ENCODE measurements at places on chromosomes 4 and X.

DNA sequence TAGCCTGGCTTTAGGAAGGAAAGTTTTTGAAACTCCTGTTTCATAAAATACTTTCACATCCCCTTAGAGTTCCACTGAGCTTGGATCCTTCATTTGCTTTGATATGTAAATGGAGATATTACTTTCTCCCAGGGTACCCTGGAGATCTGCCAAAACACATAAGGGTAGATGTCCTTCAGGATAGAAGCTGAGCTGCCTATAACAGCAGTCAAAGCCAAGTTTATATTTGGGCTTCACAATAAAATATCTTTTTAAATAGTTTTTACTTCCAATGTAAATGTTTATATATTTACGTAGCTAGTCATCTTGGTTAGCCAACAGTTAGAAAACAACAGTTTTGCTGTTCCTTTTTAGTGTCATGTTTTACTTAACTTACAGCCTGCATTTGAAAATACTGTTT is 742.3 kb upstream of the POU3F4 start:
- DNase-seq = no peak

GRCh38 chrX:139204898-139205667 is 325.5 kb upstream of the F9 start:
- DNase-seq = no peak

DNA sequence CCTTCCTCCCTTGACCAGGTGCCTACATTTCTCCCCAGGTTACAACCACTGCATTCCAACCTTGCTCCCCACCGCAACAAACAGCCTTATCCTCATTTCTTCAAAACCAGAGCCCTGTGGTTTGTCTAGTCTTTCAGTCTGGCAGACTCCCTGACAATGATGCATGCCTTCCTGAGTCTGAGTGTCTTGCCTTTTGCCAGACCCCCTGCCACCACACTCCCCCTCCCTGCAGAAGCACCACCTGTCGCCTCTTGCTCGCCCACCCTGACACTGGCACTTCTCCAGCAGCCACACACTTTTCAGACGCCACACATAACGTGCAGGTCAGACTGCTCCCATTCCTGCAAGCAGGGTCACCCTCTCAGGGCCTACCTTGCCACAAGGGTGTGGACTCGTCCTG is 349.2 kb upstream of the NOCT start:
- DNase-seq = no peak

- no peak for DNase-seq
Measured at GRCh38 chrX:113675278-113675677, 834.6 kb upstream of the AMOT start.

- no peak for DNase-seq
Measured at GRCh38 chrX:109959356-109959871, 43.5 kb upstream of the TMEM164 start.

GRCh38 chrX:13659063-13659462 is 6.1 kb downstream of the TCEANC start:
- DNase-seq = no peak

DNA sequence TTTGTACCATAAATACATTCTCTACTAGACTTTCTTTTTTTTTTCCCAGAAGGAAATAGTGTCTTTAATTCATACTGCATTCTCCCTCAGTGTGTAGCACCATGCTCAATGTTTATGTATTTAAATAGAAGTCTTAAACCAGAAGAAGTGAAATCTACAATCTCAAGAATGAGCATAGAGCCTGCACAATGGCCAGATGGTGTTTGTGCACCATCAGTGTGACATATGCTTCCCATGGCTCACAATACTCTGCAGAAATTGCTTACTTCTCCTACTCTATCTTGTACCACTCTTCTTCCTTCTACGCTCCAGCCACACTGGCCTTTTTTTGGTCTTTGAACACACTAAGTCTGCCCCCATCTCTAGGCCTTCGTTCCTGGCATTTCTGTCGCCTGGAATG is 2.6 kb upstream of the DOCK11 start:
- no peak for DNase-seq

GRCh38 chr4:129164243-129164642 is 68.3 kb downstream of the C4orf33 start:
- DNase-seq = no peak

DNA sequence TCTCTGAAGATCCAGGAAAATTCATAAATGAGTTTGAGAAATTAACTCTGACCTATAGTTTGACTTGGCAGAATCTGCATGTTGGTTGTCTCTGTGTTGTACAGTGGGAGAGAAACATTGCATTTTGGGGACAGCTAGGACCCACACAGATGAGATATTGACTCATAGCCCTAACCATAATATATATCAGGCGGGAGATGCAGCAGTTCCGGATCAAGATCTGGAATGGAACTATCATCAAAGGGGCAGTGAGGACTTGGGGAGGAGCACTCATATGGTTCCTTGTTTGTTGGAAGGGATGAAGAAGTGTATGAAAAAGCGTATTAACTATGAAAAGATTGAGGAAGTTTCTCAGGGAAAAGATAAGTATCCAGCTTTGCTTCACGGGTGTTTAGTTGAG is 14.0 kb downstream of the CXCL2 start:
- no peak for DNase-seq

DNA sequence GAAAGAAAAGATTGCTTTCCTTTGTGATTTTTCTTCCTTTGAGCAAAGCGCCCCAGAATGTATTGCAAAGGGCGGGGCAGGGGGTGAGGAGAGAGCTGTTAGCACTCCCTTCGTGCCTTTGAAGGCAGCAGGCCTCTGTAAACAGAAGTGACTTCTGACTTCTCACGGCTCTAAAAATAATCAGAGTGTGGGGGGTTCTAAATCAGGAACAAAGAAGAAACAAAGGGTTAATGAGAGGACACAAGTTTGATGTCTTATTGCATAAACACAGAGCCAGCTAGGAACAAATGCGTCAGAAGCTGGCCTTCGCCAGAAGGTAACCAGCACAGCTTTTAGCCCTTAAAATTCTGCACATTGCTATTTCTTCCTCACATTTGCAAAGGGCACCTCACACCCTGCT is 626.2 kb downstream of the MID1IP1 start:
- no peak for DNase-seq

DNA sequence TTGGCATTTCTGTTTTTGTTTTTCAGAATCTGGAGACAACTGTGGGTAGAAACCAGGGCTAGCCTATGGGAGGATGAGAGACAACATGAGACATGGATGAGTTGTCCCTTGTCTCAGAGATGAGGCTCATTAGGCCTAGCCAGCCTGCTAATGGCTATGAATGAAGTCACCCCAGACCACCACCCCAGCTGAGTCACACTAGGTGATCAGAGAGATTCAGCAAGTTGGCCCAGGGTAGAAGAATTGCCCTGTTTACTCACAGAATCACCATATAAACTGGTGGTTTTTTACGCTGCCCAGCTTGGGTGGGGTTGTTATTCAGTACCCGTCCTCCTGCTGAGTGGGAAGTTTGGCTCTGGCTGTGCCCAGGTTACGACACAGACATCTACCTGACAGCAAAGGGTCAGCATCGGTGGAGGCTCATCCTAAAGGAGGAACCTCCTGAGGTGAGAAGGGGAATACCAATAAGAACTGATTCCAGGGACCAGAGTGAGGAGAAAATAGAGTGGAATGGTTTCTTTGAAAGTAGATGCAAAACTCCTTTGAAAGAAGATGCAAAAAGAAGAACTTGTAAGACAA is 17.2 kb upstream of the ARSJ start:
- no peak for DNase-seq

- DNase-seq = no peak
Measured at GRCh38 chrX:154806837-154807501, 1.7 kb upstream of the MPP1 start.

DNA sequence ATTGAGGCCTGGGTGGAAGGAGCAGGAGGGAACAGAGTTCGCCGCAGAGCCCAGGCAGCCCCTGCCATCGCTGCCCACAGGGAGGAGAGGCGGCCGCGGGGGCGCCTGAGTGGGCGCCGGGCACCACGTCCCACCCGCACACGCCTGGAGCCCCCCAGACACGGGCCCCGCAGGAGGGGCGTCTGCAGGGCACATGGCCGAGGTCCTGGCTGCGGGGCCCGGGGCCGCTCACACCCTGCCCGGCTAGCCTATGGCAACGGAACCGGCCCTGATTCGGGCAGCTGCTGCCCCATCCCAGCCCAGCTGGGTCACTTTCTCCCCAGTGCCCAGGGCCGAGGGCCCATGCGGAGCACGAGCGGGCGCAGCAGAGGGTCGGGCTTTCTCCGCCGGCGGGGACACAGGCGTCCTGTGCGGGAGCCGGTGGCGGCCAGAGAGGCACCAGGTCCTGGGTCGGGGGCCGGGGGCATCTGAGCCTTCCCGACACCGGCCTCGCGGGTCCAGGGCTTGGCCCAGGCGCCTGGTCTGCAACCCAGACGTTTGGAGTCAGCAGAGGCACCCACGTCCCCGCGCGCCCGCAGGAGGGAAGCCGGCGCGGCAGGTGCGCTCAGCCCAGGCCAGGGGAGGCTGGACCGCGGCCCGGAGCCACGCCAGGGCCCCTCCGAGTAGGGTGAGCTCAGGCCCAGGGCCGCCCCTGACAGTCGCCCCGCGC is 91.2 kb downstream of the FAM53A start:
- no peak for DNase-seq

GRCh38 chr4:102061133-102061532 is 270.6 kb downstream of the BANK1 start:
- DNase-seq = no peak

DNA sequence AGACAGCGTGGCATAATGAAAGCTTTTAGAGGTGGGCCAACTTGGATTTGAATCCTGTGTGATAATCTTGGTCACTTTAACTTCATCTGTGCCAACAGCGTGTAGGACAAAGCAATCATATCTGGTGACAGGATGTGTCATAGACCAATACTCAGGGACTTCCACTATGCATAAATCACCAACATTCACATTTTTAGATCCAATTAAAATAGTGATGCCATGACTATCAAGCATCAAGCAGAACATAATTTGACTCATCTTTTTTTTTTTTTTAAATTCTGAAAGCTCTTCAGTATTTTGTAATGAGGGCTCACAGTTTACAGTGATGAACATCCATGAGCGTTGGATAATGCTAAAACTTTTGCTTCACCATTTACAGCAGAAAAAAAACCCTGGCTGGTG is 27.3 kb upstream of the RAPGEF2 start:
- DNase-seq = no peak

GRCh38 chr4:125832161-125832560 is 517.4 kb downstream of the FAT4 start:
- no peak for DNase-seq

DNA sequence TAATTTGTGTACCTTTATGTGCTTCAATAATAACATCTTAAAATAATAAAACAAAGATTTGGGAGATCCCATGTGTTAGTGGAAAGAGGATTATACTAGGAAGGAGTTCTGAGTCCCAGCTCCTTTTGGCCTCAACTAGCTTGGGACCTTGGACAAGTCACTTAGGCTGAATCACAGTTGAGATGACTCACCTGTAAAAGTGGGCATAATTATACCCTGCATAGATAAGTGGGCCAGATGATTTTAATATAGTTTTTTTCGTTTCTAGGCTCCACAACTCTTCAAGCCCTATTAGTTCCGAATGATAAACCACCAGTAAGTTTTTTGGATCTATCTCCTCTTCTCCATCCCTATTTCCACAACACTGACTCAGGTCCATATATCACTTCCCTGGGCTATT is 131.8 kb downstream of the ENOX2 start:
- DNase-seq = no peak

GRCh38 chr4:118367361-118367760 is 14.6 kb upstream of the PRSS12 start:
- no peak for DNase-seq

GRCh38 chrX:132592880-132593279 is 104.0 kb upstream of the MBNL3 start:
- no peak for DNase-seq

DNA sequence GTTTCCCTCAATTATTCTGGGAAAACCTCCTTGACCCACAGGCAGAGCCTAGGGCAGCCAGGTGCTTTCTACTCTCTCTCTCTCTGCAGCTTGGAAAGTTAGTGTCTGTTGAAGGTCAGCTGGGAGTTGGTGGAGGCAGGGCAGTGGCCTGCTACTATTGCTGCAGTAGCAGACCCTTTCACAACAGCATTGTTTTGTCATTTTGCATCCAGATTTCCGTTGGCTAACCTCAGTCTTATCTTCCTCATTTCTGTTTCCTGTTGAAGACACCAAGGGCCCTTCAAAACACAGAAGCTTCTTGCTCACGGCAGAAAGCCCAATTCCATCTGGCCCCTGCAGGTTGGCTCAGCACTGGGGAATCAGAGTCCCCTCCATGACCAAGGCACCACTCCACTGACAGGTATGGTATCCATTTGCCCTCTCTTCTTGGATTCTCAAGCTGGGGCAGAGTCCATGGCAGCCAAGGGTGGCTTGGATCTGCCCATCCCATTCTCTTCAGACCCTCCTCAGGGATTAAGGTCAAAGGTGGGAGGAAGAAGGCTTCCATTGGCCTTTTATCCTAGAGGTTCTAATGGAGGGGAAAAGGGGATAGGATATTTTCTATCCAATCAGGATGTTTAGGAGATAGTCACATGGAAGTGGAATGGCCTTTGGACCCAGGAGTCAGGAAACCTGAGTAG is 24.6 kb downstream of the VSIG4 start:
- no peak for DNase-seq

DNA sequence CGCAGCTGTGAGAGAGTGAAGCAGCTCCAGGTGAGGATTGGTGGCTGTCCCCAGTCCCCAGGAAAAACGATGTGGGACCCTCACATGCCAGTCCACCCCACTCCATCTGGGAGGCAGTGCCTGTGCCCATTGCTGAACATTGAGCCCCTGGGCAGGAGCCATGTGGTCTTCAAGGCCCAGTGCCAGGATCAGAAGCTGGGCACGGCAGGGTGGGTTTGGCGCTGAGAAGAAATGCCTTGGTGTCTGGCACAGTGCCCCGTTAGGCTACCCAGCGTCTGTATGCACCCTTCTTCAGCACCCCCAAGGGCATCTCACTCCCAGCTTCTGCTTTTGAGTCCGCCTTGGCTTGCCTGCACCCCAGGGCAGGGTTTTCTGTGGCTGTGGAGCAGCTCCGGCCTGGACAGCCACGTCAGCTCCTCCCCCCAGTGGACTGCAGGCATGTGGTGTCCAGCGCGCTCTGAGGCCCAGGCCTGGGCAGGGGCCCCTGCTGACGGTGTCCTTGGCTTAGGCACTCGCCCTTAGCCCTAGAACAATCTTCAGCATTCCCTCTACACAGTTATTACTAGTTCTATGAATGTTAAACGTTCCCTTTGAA is 28.6 kb downstream of the RGS12 start:
- DNase-seq = no peak

DNA sequence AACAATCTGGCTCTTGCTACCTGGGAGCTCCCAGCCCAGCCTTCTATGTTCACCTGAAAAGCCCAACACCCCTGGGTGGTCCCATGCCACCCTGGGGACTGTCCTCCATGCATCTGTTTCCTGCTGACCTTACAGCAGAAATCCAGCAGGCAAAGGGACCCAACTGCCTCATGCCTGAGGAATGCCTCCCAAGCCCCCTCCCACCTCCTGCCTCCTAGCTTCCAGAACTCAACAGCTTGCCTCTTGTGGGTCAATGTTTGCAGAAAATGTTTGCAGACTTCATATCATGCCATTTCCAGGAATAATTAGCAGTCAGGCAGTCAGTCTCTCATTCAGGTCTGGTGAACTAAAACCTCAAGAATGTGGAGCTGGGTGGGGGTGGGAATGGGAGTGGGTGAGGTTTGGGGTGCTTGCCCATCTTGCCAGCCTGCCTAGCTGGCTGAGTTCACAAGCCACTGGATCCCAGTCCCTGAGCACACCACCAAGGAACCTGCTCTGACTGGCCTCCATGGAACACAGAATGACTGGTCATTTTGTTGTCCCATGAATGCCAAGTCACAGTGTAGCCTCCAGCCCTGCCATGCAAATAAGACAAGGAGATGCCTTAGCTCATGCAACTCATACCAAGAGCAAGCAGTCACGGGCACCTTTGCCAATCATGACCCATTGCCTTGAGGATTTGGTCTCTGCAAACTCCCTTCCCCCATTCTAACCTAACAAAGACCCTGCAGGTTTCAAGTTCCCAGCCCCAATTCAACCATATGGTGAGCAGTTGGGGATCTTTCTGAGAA is 12.1 kb upstream of the PLAC1 start:
- no peak for DNase-seq

Measured in activated CD4-positive, CD25-positive, alpha-beta regulatory T cell treated with anti-CD3 and anti-CD28 coated beads, Interleukin-2, amount 50 U/mL, for 16 hours (primary cell).